Posterior cingulate gyrus (tissue), 11 donors: ENCODE measurements at places on chromosomes 6 and 20.

- no peak for DNase-seq
These were observed 5.7 kb downstream of the VTA1 start for GRCh38 chr6:142152746-142153145.

DNA sequence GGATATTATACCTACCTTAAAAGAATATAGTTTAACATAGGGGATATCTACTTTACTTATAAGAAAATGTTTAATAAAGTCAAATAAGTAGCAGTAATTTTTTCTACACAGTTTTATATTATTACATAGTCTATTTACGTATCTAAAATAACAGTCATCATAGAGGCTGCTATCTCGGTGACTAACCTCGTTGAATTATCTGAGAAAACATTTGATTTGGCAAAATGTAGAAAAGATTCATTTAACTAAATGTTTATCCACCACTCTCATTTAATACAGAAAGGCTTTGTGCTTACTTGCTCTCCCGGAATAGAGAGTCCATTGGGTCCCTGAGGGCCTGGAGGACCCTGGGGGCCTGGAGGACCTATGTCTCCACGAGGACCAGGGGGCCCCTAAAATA is 103.6 kb downstream of the COL12A1 start:
- DNase-seq: no peak

DNA sequence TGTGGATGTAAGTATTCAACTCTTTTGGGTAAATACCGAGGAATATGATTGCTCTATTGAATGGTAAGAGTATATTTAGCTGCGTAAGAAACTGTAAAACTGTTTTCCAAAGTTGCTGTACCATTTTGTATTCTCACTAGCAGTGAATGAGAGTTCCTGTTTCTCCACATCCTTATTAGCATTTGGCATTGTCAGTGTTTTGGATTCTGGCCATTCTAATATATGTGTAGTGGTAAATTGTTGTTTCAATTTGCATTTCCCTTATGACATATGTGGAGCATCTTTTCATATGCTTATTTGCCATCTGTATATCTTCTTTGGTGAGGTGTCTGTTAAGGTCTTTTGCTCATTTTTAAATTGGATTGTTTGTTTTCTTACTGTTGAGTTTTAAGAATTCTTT is 29.3 kb upstream of the KAT14 start:
- no peak for DNase-seq

- DNase-seq: no peak
These were observed 73.8 kb upstream of the GATA5 start for GRCh38 chr20:62549499-62550086.

GRCh38 chr20:24953621-24954133 is 4.6 kb downstream of the CST7 start:
- no peak for DNase-seq

- DNase-seq: no peak
These were observed 34.6 kb upstream of the SMIM28 start for GRCh38 chr6:138343112-138343511.

- DNase-seq: no peak
These were observed 256.5 kb upstream of the RREB1 start for GRCh38 chr6:6851059-6851948.

GRCh38 chr6:97160280-97160679 is 122.7 kb downstream of the MMS22L start:
- no peak for DNase-seq

DNA sequence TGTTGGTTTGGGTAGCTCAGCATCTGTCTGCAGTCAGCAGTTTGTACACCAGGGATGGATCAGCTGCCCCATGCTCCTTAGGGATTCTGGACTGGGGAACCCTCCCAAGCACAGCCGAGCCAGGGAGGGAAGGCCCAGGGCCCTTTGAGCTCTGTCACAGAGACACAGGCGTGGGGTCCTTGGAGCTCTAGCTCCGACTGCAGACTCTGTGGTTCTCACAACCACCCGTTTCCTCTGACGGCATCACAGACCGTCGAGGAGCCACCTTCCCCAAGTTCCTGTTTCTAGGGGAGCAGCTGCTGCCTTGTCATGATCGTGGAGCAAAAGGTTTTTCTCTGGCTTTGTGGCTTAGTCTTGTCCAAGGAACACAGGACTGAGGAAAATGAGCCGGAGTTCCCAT is at the start of gene SLA2:
SLA2 (minus strand) TSS at position 199 of the 400 bp plus-strand sequence. CDS start 4,861 bp downstream, outside the sequence.
- DNase-seq: no peak

GRCh38 chr20:57393321-57394120 is 2.3 kb downstream of the RBM38 start:
- peak; percentile 15 for DNase-seq

DNA sequence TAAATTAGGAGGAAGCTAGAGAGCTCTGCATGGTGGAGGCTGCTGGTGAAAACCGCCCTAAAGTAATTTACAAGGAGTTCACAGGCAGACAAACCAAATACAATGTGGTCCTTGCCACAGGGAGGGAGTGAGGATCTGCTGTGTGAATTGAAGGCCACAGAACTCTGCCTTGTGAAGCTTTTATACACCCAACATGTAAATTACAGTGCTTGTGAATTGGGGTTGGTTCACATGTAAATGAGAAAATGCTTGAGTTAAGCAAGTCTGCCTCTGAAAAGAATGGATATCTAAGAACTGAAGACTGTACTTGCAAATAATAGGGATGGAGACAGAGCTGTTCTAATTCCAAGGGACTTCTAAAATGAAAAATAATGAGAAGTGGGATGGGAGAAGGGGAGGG is 194.2 kb downstream of the SLC35F1 start:
- DNase-seq: no peak

DNA sequence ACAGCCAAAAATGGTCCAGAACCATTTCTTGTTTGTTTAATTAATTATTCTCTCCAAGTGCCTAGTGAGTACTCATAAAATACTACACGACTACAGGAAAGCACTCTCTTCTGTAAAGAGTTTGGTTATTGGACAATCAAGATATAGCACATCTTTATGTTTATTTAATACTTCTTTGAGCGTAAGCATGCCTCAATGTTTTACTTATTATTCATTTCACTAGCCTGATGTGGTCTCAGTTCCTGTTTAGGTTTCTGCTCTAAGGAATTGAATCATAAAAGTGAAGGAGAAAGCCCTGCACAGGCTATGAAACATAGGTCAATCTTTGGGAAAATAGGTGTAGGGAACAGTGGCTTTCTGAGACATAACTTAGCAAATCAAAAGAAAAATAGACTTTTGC is 45.9 kb upstream of the AIG1 start:
- DNase-seq: no peak

DNA sequence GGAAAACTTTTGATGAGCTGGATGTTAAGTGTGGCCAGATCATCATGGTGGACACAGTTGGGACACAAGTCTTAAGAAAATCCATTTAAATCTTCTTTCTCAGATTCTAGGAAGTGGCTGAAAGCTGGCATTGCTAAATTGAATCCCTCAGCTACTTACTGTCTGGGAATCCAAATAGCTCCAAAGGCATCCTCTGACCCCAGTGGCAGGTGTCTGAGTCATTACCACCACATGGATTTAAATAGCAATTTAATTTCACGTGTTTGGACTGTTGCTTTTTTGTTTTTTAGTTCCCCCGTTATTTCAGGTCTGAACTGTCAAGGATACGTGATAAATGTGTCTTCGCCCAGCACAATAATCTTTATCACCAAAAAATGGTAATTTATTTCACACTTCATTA is 33.2 kb upstream of the HDGFL1 start:
- DNase-seq: no peak

GRCh38 chr20:1134355-1134754 is 16.0 kb downstream of the PSMF1 start:
- no peak for DNase-seq

DNA sequence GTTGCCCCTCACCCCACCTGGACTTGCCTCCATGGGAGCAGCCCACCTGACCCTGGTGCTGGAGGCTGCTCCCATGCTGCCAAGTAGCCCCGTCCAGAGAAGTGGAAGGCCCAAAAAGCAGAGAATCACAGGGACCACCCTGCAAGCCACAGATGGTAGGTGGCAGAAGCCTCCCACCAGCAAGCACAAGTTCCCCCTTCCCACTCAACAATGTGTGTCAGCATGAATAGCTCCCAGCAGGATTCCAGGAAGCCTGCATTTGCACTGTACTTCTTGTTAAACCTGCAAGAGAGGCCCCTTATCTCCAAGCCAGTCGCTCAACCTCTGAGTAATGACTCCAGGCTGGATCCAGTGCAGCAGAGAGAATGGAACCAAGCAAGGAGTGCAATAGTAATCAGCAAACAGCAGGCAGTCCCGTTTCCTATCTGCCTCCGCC is 180.8 kb upstream of the CST7 start:
- no peak for DNase-seq

- no peak for DNase-seq
These were observed 50.6 kb downstream of the PDSS2 start for GRCh38 chr6:107408714-107409113.

DNA sequence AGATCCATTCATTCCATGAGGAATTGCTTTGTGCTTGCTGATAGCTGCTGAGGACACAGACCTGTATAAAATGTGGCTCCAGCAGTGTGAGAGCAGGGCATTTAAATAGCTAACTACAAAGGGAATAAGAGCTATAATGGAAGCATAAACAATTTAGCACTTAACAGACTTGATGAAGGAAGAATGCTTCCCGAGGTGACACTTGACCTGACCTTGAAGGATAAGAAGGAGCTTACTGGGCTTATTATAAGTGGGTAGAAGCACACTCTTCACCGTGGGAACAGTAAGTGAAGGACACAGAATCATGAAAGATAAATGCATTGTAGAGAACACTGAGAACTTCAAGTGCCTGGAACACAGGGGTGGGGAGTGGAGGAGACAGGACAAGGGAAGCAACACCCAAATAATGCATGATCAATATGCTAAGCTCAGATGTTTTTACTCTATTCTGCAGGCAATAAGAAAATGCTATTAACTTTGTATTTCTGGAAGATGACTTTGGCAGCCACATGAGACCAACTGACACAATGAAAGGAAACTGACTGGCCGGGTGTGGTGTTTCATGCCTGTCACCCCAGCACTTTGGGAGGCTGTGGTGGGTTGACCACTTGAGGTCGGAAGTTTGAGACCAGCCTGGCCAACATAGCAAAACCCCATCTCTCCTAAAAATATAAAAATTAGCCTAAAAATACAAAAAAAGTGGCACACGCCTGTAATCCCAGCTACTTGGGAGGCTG is 84.2 kb downstream of the EPB41L2 start:
- DNase-seq: no peak

DNA sequence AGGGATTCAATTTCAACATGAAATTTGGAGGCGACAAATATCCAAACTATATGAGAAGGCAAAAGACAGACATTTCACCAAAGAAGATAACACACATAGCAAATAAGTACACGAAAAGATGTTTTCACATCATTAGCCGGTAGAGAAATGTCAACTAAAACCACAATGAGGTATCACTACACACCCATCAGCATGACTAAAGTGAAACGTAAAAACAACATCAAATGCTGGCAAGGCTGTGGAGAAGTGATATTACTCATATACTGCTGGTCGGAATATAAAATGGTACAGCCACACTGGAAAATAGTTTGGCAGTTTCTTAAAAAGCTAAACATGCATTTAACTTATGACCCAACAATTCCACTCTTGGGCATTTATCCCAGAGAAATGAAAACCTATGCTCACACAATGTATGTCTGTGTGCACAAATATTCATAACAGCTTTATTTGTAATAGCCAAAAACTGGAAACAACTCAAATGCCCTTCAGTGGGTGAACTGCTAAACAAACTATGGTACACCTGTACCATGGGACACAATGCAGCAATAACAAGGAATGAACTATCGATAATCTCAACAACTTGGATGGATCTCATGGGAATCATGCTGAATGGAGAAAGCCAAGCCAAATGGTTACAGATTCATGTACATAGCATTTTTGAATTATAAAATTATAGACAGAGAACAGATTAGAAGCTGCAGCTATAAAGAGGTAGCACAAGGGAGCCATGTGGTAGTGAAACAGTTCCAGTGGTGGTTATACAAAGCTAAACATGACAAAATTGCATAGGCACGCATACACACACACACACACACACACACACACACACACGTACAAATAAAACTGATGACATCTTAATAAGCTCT is 8.6 kb downstream of the ADAT2 start:
- no peak for DNase-seq

GRCh38 chr6:159128978-159129377 is 40.2 kb upstream of the FNDC1 start:
- no peak for DNase-seq

DNA sequence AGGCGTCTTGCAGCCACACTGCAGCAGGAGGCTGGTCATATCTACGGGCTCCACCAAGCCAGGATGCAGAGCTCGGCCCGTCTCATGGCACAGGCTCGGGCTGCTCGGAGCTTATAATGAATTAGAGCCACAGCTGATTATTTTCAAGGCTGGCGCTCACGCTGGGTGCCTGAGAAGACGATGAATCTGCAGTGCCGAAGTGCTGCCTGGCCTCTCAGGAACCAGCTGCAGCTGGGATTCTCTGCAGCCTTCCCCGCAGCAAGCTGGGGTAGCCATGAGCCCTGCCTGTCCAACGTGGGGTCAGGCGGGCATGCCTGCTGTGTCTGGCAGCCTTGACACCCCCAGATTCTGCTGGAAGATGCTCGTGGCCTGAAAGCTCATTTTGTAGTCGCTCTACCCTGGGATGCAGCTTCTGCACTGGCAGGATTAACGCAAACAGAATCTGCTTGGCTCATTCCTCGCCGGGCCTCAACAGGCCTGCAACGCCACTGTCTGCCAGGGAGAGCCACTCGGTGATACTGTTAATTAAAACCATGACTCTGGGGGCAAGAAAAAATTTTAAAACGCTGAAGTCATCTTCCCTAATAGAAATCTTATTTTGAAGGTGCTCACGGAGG is 104.3 kb downstream of the CDH26 start:
- peak; percentile 44 for DNase-seq

DNA sequence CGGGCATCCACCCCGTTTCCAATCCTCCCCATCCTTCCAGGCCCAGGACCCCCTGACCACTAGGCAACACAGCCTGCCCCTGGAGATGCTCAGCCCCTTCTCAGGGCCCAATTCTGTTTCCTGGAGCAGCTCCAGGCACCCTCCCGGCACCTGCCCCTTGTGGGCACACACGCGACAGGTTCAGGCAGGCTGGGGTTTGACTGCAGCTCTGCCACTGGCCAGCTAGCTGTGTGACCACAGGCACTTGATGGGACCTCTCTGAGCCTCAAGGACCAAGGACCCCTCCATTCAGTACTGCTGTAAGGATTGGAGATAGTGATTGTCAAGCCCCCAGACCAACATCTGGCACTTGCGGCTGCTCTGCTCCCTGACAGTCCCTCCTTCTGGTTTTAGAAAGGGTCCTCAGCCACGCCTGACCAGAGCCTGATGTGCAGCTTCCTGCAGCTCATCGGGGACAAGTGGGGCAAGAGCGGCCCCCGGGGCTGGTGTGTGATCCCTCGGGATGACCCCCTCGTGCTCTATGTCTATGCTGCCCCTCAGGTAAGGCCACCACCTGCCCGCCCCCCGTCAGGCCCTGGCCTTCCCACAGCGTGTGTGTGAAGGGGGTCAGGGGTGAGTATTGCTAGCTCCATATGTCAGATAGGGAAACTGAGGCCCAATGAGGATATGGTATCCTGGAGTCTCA is 21.7 kb downstream of the FGD2 start:
- DNase-seq: no peak

- no peak for DNase-seq
These were observed 25.5 kb downstream of the LMBRD1 start for GRCh38 chr6:69771158-69771906.

GRCh38 chr6:12148841-12149240 is 136.7 kb downstream of the HIVEP1 start:
- no peak for DNase-seq

- DNase-seq: no peak
These were observed 29.4 kb downstream of the SDCBP2 start for GRCh38 chr20:1299522-1299921.

- no peak for DNase-seq
These were observed 72.6 kb downstream of the PXDC1 start for GRCh38 chr6:3678946-3679345.
